NCI-H526 (cell line): ENCODE measurements at places on chromosomes 7 and 10.

DNA sequence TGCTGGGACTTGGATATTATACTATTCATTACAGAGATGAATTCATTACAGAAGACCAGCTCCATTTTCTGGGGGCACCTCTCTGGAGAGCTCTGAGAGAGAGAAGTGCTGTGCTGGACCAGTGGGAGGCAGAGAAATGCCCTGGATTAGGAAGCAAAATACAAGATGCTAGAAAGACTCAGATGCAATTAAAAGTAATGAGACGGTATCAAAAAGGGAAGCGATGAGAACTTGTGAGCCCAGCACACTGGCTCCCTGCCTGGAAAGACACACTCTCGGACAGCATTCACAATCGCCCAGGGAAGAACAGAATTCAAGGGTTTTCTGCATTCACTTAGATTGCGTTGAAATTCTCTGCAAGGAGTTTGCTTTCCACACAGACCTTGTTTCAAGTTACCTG lies 3.5 kb upstream of the FRAT2 start:
- DNase-seq = no peak

GRCh38 chr7:120273476-120273975 lies 551 bp downstream of the KCND2 start:
- DNase-seq = peak; percentile 88

- DNase-seq = no peak
These were observed 23.0 kb upstream of the ZNF488 start for GRCh38 chr10:47406870-47407691.

GRCh38 chr10:71307469-71308085 lies 11.5 kb upstream of the SLC29A3 start:
- DNase-seq = no peak

- no peak for DNase-seq
These were observed 96.9 kb upstream of the FGFR2 start for GRCh38 chr10:121694966-121695643.

DNA sequence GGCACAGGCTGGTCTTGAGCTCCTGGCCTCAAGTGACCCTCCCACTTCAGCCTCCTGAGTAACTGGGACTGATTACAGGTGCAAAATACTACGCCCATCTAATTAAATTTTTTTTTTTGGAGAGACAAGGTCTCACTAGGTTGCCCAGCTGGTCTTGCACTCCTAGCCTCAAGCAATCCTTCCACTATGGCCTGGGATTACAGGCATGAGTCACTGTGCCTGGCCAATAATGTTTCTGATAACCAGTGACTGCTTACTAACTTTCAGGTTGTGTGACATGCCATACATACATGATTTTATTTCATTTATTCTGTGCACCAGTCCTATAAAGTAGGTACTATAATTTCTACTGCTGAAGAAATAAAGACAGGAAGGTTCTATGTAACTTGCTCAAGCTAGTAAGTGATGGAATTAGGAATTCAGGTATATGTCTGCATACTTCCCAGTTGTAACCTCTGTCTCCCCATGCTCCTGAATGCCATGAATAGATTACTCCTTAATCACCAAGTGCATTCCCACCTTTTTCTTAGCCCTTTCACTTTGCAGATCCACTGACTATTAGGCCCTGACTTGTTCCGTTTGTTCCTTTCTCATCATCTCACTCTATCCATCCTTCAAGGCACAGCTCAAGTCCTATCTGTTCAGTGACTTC lies 28.1 kb downstream of the MCU start:
- DNase-seq = no peak

GRCh38 chr10:50577681-50578350 lies 45.9 kb downstream of the SGMS1 start:
- no peak for DNase-seq

DNA sequence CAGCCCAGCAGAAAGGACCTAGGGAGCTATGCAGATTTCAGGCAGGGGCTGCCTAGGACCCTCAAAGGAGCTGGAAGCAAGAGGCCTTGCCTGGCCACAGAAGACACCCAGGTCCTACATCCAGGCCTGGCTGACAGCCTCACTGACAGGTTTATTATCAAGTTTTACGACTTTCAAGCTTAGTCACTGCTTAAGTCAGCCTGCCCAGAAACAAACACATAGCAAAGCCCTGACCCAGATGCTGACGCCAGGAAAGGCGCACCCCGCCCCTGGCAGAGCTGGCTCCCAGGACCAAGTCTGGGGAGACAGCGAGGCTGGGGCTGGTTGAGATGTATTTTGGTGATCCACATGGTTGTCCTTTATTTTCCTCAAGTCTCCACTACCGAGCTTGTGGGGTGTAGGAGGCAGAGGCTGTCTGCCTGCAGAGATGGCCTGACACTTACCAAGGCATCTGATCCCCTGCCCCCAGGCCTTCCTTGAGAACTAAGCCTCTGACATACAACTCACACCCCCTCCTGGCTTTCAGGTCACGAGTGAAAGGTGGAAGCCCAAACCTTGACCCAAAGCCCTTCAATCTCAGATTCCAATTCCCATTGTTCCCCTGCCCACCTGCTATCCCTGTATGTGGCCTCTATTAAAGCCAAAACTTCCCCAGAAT lies 80.7 kb upstream of the EMX2 start:
- no peak for DNase-seq

DNA sequence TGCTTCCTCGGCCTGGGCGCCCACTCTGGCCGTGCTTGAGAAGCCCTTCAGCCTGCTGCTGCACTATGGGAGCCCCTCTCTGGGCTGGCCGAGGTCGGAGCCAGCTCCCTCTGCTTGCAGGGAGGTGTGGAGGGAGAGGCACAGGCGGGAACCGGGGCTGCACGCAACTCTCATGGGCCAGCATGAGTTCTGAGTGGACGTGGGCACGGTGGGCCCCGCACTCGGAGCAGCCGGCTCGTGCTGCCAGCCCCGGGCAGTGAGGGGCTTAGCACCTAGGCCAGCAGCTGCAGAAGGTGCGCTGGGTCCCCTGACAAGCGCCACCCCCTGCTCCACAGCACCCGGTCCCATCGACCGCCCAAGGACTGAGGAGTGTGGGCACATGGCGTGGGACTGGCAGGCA lies 9.0 kb upstream of the PDK4 start:
- no peak for DNase-seq
